Activated CD8-positive, alpha-beta memory T cell treated with anti-CD3 and anti-CD28 coated beads for 1 hour (primary cell): ENCODE measurements at places on chromosomes 6 and 20.

DNA sequence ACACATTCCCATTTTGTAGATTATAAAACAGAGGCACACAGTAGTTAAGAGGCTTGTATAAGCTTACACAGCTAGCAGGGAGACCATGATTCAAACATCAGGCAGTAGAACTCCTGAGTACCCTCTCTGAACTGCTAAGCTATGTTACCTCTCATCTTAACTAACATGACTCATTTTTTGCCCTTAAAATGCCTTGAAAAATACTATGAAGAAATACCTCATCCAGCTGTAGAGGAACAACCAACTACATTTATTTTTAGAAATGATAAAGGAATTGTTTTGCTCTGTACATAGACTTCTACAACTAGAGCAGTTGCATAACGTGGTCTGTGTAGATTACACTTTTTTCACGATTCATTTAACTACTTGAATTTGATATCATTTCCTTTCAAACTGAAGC lies 102.1 kb downstream of the FLRT3 start:
- no peak for DNase-seq

DNA sequence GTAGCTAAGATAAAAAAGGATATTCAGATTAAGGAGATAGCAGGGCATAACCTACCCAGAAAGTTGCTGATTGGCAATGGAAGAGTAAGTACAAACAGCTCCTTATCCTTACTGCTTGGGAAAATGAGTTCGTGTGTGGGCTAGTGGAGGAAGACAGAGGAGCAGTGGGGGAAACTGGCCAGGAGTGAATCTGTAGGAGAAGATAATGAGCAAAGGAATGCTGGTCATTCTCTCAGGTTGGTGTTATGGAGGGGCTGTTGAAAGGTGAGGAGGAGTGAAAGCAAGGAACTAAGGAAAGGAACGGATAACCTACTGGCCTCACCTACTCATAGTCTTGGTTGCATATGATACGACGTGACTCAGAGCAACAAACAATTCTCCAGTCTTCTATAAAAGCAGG lies 7.3 kb upstream of the GJB7 start:
- DNase-seq: no peak

DNA sequence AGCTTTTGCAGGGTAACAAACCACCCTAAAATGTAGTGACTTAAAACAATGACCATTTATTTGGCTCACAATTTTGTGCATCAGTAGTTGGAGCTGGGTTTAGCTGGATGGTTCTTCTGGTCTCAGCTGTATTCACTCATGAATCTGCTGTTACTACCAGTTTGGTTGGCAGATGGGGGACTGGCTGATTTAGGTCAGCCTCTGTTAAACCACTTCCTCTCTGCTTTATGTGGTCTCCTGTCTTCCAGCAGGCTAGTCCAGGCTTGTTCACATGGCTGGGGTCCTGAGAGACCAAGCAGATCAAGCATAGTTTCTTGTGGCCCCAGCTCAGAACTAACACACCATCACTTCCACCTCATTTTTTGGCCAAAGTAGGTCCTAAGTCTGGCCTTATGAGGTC lies 67.2 kb upstream of the LAMP5 start:
- DNase-seq: no peak

DNA sequence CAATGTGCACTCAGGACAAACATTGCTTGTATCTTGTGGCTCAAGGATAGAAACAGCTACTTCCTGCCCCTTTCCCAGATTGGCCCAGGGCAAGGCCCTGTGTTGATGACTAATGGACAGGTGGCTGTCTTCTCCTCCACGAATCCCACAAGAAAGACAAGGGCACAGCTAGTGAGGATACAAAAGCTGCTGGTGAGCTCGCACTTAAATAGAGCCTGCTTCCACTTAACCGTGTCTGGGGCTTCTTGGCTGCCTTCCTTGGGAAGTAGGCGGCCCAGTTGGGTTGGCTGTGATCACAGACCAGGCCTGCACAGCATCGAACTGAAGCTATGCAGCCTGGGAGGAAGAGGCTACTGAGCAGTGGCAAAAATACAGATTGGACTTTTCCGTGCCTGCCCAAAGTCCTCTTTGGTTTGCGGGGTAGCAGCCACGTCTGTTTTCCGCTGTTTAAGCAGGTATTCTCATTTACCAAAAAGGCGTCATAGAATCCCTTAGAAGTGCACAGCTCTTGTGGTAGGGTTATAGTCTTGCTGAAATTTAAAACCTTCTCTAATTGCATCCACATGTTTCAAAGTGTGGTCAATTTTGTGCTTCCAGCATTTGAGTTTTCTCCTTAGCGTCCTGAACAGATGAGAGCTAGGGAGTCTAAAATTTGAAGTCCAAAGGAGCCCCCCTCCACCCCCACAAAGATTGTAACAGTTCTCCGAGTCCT lies 23.0 kb upstream of the NAA20 start:
- DNase-seq: no peak
